Natural killer cell treated with Interleukin-12 subunit alpha and Interleukin-12 subunit beta and Interleukin-15 and Interleukin-18, amount 100 ng/mL, for 72 hours (primary cell): ENCODE measurements at places on chromosomes 13 and 19. TPM values are rescaled to one million over a fixed set of nuclear protein-coding genes. Genes with fewer than 3 reads are reported as not detected.

Gene C19orf85
- not detected for total RNA-seq

Gene NMRK2
- not detected for total RNA-seq

DNA sequence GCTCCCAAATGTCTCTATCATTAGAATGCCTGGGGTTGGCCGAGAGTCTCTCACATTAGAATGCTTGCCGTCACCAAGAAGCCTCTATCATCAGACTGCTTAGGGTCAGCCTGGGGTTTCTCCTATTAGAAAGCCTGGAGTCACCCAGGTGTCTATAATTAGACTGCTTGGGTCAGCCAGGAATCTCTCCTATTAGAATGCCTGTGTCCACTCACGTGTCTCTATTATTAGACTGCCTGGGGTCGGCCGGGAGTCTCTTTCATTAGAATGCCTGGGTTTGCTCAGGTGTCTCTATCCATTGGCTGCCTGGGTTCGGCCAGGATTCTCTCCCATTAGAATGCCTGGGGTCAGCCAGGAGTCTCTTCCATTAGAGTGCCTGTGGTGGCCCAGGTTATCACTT, 1453.1 kb downstream of the UQCRFS1 start:
- DNase-seq, result no peak

GRCh38 chr19:42121656-42122069, 10.6 kb downstream of the POU2F2 start:
- peak; percentile 89 for DNase-seq

GRCh38 chr13:37503287-37503686, 95.3 kb downstream of the POSTN start:
- no peak for DNase-seq

Gene GPR12
- not detected for total RNA-seq

DNA sequence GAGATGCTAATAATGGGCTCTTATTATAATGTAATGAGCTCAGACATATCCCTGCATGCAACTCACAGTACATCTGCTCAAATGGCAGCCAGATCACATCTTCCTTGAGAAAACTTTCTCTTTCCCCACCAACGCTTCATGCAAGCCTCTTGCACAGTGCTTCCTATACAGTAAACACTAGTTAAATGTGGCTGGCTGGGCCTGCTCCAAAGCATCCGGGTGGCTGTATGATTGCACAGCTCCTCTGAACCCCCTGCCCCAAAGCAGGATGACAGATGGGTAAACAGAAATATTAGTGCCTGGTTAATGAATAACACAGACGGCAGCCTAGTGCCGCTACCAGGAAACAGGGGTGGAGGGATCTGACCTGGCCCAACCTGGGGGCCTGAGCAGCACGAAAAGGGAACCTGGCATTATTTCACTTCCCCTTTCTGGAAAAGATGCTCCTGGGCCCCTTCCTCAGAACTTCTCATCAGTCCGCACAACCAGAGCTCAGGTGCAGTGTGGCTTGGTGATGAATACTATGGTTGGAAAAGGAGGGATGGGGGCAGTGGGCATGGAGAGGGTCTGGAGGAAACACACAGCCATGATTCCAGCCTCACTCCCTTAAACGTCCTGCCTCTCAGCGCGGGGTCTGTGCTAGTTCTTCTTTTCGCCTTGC, 10.8 kb downstream of the FFAR2 start:
- DNase-seq, result no peak

DNA sequence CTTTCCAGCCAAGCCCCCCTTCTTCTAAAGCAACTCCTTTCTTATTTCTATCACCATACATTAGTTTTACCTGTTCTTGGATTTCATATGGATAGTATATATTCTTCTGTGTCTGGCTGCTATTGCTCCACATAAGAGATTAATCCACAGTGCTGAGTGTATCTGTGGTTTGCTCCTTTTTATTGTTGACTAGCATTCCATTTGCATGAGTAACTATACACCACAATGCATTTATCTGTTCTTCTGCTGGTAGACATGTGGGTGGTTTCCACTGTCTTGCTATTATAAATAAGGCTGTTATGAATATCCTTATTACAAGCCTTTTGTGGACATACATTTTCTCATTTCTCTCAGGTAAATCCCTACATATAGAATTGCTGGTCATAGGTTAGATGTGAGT, 138.2 kb downstream of the SLC7A1 start:
- no peak for DNase-seq

DNA sequence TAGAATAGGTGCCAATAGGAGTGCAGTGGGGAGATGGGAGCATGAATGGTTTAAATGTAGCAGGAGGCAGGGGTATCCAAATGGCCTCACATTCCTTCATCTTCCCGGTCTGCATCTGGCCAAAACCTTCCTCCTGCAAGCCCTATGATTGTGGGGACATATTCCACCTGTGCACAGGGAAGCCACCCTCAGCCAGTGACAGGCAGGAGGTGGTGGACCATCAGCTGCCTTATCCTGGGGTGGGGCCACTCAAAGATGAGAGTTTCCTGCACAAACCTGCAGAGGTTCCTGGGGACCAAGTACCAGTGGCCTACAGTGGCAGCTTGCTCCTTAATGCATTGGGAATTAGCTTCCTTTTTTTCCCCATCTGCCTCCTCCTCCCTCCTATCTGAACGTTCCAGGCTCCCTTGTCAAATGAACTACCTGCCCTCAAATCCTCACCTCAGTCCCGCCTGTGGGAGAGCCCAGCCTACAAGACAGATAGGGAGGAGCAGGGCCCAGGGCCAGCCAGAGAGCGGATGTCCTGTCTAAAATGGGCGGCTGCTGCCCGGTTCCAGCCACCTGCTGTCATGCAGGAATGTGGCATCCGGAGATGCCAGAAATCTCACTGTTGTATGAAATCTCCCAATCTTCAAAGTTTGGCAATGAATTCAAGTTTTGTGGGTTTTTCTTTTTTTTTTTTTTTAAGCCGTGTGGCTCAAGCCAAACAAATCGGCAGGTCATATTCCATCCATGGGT, 85.0 kb downstream of the TSHZ3 start:
- no peak for DNase-seq

DNA sequence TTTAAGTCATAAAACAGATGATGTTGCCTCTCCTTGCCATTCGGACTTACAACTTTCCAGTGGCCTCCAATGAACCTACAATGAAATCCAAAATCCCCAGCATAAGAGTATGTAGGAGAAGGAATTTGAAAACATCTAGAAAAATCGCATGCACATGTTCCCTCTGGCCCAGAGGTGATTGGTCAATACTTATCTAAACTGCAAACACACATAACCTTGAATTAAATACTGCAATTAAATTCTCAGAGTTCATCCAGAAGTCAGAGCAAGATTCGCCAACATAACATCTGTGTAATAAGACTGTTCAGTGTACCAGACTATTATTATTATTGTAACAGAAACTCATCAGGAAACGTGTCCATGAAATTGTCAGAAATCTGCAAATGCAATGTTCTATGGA, 82.2 kb upstream of the USP29 start:
- no peak for DNase-seq

DNA sequence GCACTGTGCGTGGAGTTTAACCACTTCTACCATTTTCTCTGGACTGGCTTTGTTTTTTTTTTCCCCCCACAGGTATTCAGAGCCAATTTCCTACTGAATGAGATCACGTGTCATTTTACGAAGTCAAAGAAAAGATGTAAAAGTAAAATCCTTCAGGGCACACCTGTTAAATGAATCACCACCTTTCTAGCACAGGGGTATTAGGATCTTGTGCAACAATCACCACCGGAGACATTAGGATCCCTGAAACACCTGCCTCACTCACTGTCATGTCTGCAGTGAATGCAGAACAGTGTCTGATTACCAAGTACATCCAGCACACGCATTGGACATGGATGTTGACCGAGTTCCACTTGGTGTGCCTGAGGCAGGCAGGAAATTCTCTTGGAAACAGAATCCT, 17.2 kb downstream of the BRD4 start:
- DNase-seq, result no peak

GRCh38 chr13:26222520-26223046, 469 bp upstream of the RNF6 start:
- DNase-seq, result no peak

DNA sequence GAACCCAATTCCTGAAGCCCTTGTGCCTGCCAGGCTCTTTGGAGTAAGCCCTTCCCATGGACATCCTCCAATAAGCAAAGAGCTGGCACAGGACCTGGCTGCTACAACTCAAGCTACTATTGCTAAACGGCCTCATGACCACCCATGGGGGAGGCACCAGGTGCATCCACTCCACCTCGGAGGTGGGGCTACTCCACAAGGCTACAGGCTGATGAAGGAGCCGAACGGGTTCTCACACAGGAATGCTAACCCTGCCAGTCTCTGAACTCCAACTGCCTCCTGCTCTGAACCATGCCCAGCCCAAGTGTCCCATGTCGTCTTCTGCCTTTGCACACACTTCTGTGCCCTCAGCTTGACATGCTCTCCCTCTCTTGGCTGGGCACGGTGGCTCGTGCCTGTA, 10.0 kb downstream of the SYMPK start:
- DNase-seq, result no peak

DNA sequence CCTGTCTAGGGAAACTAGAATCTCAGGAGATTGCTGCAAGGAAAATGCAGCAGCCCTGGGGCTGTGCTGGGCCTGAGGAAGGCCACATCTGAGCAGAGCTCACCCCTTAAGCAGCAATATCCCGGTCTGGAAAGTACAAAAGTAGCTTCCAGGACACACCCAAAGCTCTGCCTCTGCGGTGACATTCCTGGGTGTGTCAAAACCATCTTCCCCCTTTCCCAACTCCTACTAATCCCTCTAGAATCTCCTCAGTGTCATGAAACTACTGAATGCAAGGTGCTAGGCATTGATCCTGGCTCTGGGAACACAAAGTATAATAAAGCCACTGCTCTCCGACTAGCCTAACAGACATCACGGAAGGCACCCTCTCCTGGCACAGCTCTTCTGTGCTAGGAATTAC, 5.0 kb downstream of the PBX4 start:
- DNase-seq, result no peak

Gene CGB3
- total RNA-seq, result not detected

DNA sequence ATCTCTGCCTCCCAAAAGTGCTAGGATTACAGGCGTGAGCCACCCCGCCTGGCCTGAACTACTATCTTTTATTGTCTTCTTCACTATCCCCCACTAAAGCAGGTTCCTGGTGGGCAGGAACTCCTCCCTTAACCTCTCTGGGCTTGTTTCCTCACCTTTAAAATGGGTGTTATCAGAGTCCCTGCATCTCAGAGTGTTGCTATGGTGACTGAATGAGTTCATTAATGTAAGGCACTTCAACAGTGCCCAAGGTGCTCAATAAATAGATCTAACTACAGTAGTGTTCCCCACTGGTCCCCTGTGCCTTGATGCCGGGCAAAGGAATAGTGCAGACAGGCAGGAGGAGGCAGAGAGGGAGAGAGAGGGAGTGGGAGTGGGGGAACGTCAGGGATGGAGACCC, 20.5 kb downstream of the CCDC97 start:
- no peak for DNase-seq

GRCh38 chr13:105083992-105084391, 1451.5 kb downstream of the EFNB2 start:
- DNase-seq, result no peak

- no peak for DNase-seq
Measured at GRCh38 chr13:95123726-95124125, 177.5 kb downstream of the ABCC4 start.

DNA sequence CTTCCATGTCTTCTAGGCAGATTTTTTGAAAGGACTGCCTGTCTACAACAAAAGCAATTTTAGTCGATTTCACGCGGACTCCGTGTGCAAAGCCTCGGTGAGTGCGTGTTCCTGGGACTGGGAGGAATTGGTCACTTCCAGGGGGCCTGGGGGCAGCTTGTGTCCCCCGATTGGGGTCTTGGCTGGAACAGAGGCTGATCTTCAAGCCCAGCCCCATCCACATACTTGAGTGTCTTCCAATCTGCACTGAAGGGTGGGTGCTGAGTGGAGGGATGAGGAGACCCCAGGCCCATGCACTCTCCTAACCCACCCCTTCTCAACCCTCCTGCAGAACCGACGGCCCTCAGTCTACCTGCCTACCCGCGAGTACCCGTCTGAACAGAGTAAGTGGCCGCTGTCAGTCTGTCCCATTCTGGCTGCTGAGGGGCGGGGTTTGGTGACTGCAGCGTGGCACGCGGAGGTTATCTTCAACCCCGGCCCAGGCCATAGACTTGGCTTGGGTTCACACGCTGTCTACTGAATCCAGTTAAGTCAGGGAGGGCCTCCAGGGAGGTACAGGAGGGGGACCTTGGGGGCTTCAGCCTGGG, 4.7 kb downstream of the DDA1 start:
- no peak for DNase-seq

GRCh38 chr13:96551546-96551945, 442.7 kb downstream of the OXGR1 start:
- no peak for DNase-seq

DNA sequence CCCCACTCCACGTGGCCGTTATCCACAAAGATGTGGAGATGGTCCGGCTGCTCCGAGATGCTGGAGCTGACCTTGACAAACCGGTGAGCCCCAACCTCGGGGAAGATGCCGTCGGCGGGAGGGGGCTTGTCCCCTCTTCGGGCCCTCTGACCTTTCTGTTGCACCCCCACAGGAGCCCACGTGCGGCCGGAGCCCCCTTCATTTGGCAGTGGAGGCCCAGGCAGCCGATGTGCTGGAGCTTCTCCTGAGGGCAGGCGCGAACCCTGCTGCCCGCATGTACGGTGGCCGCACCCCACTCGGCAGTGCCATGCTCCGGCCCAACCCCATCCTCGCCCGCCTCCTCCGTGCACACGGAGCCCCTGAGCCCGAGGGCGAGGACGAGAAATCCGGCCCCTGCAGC, 4.8 kb downstream of the CCER2 start:
- no peak for DNase-seq
